Stimulated activated CD4-positive, alpha-beta T cell treated with anti-CD3 and anti-CD28 coated beads, Interleukin-12 subunit alpha, Interleukin-12 subunit beta, amount 100 ng/mL, for 48 hours (primary cell): ENCODE measurements at places on chromosomes 3 and 15.

DNA sequence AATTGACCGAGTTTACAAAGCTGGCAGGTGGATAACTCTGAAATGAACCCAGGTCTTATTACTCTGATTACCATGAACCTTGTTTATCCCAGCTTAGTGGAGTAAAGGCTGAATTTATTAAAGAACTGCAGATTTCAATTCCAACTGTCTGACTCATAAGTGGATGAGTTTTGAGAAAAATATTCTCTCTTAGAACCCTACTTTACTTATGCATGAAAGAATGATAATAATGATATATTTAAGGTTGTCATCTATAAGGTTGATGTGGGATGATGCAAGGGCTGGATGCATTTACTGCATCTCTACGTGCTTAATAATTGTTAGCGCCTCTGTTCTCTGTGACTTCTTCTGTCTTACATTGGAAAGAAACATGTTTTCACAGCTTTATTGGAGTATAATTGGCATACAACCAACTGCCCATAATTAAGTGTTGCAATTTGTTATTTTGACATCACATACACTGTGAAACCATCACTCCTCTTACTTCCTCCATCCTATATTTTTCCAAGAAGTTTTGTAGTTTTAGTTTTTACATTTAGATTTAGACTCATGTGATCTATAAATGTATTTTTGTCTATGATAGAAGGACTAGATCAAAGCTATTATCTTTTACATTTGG lies 771.2 kb upstream of the ARRDC4 start:
- DNase-seq, result no peak

DNA sequence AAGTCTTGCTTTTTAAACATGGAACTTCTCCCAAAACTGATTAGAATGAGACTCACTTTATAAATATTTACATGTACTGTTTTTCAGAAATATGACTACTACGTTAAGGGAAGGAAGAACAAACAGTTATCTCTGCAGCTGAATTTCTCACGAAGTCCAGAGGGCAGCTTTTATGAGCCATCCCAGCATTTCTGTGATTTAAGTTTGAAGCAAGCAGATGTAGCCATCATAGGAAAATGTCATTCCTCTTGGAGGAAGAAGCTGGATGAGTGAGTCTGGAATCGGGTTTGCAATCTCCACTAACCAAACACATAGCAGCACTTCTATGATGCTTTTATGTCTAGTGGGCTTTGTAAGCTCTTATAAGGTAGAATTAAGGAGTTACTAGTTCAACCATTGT lies 53.7 kb downstream of the SCN11A start:
- DNase-seq, result no peak

GRCh38 chr3:66138336-66139313 lies 82.2 kb upstream of the SLC25A26 start:
- no peak for DNase-seq

DNA sequence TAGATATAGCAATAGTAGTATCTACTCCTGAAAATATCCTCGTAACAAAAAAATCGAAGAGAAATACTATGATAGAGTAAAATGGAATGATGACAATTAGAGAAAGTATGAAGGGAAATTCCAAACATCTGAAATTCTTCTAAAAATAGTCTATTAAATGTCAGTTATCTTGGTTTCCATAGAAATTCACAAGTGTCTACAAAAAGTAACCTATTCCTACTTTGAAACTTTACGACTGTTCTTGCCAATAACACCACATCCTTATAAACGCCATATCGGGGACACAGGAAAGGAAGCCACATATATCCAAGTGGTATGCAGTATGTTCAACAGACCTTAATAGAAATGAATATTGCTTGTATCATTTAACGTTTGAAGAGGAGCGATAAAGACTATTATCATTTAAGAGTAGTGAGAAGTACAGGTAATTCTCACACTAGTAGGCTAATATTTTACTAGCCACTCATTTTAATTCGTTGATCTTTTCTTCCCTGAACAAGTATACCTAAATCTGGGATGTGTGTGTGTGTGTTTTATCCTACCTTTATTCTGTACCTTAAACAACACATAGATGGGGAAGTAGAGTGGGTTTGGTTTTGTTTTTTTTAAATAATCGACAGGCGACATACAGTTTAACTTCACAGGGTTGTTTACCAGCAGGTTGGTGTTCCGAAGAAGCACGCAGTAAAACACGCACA lies 1.2 kb downstream of the GPR176 start:
- DNase-seq, result no peak

- no peak for DNase-seq
Measured at GRCh38 chr3:42778644-42779043, 5.6 kb upstream of the CCDC13 start.

DNA sequence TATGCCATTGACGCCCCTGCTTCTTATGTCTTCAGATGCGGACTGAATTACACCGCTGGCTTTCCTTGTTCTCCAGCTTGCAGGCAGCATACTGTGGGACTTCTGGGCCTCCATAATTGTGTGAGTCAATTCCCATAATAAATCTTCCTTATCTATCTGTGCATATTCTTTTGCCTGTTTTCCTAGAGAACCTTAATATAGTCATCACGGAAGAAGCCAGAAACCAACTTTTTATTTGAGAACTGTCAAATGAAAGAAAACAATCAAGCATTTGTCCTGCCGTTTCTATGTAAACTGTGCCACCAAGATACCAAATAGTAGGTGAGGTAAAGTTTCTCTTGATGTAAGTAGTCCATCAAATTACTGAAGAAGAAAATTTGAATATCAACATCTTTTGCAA lies 51.8 kb upstream of the B3GALNT1 start:
- no peak for DNase-seq

DNA sequence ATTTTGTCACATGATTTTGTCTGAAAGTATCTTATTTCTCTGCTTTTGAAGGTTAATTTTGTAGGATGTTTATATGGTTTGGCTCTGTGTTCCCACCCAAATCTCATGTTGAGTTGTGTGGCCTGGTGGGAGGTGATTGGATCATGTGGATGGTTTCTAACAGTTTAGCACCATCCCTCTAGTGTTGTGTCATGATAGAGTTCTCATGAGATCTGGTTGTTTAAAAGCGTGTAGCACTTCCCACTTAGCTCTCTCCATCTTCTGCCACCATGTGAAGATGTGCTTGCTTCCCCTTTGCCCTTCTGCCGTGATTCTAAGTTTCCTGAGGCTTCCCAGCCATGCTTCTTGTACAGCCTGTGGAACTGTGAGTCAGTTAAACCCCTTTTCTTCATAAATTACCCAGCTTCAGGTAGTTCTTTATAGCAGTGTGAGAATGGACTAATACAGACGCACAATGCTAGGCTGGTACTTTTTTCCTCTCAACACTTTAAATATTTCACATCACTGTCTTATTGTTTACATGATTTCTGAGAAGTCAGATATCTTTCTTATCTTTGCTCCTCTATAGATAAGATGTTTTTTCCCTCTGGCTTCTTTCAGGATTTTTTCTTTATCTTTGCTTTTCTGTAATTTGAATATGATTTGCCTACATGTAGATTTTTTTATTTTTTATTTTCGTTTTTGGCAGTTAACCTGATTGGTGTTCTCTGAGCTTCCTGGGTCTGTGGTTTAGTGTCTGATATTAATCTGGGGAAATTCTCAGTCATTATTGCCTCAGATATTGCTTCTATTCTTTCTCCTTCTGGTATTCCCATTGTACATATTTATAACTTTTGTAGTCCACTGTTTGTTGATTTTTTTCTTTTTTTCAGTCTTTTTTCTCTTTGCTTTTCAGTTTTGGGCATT lies 22.2 kb downstream of the BTD start:
- DNase-seq, result no peak
